ENCODE measurements at places on chromosomes 4 and X. TPM values are rescaled to one million over a fixed set of nuclear protein-coding genes. Genes with fewer than 3 reads are reported as not detected.

The TEX13B gene
- not detected for total RNA-seq

The FBXW7 gene
- total RNA-seq: 87.0 TPM

DNA sequence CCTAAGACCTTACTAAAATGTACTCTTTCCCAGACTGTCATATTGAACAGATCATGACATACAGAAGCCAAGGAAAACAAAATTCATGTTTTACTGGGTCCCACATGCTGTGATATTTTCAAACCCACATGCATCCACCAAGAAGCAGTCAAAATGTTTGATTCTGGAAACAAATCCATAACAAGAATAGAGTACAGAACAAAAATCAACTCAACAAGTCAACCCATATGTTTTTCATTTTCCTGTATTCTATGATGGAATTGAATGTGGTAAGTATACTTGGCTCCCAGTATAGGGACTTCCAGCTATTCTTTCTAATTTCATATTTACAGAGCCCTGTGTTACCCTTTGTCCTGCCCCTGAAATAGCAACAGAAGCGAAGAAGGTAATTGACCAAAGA, 106.8 kb downstream of the COL25A1 start:
- DNase-seq: no peak

DNA sequence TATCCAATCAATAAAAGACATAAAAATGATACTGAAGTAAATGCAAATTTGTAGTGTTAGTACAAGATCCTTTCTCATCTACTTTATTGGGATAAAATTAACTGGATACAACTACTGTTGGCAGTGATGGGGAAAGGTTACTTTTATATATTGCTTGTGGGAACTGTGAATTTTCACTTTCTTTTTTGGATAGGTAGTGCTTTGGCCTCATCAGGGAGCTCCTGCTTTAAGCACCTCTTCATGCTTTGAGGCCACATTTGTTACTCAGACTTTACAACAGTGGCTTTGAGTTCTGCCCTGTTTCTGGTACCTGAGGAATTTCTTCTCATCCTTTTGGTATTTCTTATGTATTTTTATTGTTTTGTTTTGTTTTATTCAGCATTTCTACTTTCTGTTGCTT, 316.8 kb upstream of the ZCCHC13 start:
- DNase-seq: no peak

The HERC5 gene
- 9.7 TPM for total RNA-seq

DNA sequence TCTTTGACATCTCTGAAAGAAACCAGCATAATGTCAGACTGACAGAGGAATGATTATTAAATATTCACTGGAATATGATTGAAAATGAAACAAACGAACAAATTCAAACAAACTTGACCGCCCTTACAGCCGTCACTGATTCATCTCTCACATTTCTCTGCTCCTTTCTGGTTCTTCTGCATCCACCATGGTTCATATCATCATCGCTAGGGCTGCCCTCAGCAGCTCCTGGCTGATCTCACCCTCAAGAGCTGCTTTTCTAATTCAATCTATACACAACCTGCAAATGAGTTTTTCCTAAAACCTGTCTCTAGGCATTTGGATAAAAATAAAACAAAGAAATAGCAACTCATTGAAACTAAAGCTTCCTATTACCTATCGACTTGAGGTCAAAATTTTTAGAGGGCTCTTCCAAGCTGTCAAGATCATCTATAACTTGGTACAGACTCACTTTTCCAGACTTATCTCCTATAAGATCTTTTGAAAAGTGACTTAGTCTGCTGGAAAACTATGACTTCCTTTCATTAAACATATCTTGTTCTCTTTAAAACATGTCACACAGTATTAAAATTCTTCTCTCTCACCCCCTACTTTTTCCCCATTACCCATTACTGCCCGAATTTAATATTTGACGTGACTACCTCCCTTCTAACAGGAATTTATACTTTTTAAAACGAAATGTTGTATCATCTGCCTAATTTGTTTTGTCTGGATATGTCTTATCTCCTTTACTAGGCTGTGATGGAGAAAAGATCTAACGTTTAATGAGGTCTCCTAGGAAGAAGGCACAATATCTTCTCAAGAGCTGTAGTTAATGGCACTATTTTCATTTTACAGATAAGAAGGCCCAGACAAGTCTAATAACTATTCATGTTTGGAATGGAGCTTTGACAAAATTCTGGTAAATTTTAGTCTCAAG, 71.0 kb upstream of the UNC5C start:
- no peak for DNase-seq

GRCh38 chr4:99161373-99162099, 17.4 kb upstream of the ADH4 start:
- no peak for DNase-seq

The RTL5 gene
- 3.6 TPM for total RNA-seq

The ARHGAP6 gene
- total RNA-seq: 51.9 TPM

The HSFX2 gene
- not detected for total RNA-seq

DNA sequence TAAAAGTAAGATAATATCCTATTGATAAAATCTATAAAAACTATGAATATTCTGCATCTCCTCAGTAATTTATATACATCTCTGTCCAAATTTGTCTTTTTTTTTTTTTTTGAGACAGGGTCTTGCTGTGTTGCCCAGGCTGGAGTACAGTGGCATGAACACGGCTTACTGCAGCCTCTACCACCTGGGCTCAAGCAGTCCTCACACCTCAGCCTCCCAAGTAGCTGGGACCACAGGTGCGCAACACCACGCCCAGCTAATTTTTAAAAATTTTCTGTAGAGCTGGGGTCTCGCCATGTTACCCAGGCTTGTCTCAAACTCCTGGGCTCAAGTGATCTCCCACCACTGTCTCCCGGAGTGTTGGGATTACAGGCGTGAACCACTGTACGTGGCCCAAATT, 12.3 kb upstream of the SEC24D start:
- DNase-seq: no peak

DNA sequence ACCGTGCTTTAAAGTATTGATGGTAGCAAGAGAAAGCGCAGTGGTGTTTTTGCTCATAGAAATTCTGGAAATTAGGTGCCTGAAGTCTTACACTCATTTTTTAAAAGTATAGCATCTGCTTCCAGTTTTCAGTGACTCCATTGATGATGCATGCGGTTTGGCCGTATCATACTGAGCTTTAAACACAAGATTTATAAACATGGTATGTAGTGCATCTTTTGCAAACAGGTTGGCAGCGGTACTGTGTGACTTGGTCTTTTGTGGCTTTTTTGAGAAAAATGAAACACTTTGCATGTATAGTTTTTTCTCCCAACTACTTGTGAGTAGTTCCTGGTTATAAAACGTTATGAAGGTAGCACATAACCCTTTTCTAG, 2.0 kb downstream of the DDX3X start:
- no peak for DNase-seq

The DMP1 gene
- total RNA-seq: not detected

GRCh38 chrX:86930419-86930818, 587.2 kb upstream of the KLHL4 start:
- no peak for DNase-seq

DNA sequence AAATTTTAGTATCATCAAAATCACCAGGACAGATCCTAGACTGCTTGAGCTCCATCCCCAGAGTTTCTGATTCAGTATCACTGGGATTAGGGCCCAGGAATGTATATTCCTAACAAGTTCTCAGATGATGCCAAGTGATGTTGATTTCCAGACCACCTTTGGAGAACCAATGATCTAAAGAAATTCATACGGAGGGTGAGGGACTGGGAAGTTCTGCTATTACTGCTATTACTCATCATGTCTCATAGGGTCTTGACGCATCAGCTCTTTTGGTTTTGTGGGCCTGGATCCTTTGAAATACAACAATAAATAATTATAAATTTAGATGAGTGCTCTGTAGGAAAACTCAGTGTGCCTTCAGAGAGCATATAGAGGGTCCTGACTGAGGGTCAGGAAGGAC, 59.8 kb upstream of the LGI2 start:
- no peak for DNase-seq

The MAP7D2 gene
- total RNA-seq: 0.22 TPM

DNA sequence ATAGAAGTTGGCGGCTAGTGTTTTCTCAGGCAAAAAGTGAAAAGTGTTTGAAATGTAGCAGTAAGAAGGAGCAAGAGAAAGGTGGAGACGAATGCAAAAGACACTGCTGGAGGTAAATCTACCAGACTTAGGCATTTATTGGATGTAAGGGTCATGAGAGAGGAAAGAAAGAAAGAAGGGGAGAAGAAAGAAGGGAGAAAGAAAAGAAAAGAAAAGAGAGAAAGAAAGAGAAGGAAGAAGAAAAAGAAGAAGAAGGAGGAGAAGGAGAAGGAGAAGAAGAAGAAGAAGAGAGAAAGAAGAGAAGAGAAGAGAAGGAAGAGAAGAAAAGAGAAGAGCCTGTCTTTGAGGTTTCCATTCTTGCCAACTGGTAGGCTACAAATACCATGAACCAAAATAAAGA, 31.2 kb downstream of the OPHN1 start:
- no peak for DNase-seq

- DNase-seq: no peak
Measured at GRCh38 chrX:136910565-136911035, 30.1 kb upstream of the RBMX start.

DNA sequence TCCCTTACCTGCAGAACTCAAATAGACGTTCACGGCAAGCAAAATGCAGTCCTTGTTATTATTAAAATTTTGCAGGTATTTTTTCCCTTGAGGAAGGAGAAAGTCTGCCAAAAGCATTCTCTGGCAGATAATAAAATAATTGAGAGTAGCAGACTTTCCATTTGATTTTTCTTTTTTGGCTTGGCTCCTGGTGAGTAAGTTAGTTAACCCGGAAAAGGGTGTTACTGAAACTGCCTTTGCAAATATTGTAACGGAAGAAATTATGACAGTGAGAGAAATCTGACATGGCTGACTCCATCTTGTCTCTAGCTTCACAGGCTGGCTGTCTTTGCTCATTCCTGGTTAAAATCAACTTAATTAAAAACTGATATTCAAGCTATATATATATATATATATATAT, 100.5 kb downstream of the GPR143 start:
- DNase-seq: no peak

- DNase-seq: no peak
Measured at GRCh38 chrX:123088331-123088730, 95.7 kb upstream of the GRIA3 start.

- DNase-seq: peak; percentile 95
Measured at GRCh38 chrX:107731831-107732502, 43.6 kb downstream of the TSC22D3 start.

DNA sequence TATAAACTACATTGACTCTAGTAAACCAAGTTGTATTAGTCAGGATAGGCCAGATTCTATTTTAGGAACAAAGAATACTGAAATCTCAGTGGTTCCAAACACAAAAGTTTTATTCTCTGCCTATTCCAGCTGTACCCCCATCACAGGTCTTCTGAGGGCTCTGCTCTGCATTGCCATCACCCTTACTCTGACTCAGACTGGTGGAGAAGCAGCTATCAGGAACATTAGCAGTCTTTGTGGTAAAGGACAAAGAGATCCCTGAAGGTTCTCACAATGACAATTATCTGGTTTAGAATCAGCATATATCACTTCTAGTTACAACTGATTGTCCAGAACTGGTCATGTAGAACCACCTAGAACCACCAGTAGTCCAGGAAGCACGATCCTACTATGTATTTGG, 251.1 kb downstream of the GLUD2 start:
- no peak for DNase-seq

DNA sequence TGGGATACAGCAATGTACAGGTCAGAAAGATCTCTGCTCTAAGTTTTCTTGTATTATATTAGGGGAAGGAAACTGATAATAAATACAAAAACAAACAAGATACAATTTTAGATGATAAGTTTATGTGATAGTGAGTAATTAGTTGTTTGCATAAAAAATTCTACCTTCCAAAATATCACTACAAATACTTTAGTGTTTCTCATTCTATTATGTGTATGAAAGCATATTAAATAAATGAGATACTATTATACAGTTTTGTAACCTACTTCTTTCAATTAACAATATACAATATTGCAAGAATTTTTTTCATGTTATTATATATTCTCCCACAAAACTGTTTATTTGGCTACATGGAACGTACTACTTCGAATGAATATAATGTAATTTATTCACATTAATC, 4.2 kb upstream of the FGF2 start:
- no peak for DNase-seq

DNA sequence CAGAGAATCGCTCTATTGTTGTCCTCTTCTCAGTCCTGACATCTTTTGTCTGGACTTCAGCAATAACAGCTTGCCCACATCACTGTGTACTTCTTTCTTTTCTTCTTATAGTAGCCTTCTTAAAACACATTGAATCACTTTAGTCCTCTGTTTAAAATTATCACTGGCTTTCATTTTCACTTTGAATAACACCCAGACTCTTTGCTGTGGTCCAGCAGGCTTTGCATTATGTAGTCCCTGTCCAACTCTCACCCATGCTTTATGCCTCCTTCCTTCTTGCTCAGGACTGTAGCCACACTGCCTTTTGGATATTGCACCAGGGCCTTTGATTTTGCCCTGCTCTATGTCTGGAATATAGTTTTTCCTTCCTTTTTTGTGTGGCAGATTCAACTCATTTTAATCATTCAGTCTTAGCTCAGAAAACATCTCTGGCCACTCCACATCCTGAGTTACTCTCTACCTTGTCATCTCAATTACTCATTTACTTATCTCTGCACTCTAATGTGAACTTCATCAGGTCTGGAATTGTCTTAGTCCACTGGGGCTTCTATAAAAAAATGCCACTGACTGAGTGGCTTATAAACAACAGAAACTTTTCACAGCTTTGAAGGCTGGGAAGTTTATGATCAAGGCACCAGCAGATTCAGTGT, 168.2 kb downstream of the C4orf33 start:
- no peak for DNase-seq

DNA sequence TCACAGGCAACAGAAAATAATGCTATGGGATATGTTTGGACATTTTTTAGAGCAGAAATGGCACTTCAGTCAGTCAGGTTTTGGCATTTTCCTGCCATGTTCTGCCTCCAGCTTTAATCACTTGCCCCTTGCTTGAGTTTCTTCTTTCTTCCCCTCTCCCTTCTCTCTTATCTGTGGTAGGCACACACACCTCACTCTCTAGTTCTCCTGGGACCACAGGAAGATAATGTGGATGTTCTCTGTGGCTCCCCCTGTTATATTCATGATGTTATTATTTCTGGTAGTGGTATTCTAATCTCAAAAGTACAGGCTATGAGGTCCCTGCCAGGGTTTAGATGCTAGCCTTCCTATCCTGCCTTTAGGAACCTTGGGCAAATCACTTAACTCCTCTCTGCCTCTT, 5.2 kb downstream of the HADH start:
- no peak for DNase-seq

The PNMA3 gene
- total RNA-seq: 1.3 TPM

GRCh38 chrX:149491812-149492211, 13.3 kb downstream of the IDS start:
- no peak for DNase-seq

DNA sequence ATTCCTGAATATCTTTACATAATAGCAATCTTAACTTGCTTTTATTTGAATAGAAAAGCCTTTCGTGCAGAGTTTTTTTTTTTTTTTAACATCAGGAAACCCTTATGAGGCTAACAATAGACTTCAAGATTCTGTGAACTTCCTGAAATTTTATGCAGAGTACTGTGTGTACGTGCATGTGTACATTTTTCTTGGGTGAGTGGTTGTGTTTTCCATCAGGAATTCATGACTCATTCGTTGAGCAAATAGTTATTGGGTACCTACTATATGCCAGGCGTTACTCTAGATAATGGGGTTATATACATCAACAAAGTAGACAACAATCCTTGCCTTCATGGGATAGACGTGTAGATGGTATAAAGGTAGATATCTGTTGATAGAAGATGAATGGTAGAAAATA, 59.1 kb downstream of the MRPL1 start:
- no peak for DNase-seq

The F8A3 gene
- 33.0 TPM for total RNA-seq

All from thyroid gland (tissue), 4 donors.